PC-3 (cell line): ENCODE measurements at places on chromosomes 16 and 17.

DNA sequence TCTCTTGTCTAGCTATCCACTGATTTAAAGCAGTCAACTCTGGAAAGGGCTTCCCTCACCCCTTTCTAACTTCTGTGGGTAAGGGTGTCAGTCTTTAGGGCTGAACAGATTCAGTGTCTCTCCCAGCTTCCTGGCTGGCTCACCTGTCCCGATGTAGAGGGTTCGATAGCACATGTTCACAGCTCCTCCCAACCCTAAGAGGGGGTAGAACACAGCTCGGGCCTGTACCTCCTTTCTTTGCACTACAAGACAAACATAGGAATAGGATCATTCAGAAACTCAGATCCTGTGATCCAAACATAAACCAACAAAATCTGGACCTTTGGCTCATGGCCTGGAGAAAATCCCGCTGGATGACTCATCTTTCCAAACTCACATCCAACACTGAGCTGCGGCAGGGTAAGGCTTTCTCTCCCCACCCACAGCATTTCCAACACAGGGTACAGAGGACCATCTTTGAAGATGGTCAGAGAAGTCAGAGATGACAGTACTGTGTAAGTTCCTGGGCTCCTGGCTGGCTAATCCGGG, 5.8 kb upstream of the DHRS13 start:
- DNase-seq: peak; percentile 66

DNA sequence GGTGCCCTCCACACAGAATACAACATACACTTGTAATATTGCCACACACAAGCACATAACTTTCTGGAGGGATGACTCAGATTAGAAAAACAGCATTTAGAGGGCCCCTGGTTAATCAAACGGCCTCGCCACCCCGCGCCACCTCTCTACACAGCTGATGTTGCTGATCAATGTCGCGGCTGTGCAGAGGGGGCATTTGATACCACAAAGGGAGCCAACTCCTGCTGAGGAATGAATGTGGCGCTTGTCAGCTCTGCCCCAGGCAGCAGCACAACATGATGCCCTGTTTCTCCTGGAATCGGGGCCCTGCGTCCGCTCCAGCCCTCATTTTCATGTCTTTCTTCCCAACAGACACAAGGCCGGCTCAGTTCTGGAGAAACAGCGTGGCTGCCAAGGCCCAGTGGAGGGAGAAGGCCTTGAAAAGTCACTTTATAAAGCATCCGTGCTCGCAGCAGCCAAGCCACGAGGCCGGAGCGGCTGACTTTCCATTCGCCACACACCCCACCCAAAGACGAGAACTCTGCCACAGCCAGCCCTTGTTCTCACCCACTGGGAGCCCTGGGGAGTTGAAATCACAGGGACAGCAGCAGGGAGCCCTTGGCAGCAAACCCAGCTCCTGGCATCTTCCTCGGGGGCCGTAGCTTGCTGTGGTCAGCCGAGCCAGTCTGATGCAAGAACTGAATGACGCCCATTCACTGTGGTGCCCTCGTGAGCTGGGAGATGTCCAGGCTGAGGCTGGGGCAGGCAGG, 65.6 kb downstream of the XYLT1 start:
- no peak for DNase-seq

GRCh38 chr17:76148015-76148326, 6.9 kb upstream of the FOXJ1 start:
- no peak for DNase-seq

DNA sequence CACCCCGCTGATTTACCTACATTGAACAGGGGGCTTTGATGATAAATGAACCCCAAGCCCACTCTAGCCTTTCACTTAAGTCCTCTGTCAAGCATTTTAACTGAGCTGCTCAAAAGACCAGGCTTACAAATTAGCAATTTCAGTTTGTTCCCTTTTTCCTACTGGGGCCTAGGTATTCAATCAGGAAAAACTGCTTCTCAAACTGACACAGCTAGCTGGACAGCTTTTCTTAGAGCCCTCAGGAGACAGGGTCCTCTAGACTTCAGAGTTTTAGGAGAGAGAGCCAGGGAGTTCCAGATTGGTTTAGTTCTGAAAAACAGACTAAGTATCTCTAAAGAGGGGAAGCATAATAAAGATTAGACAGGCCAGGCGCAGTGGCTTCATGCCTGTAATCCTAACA, 6.2 kb upstream of the HEXIM2 start:
- DNase-seq: peak; percentile 48

- no peak for DNase-seq
These were observed 333.0 kb upstream of the C16orf82 start for GRCh38 chr16:26733710-26734109.

DNA sequence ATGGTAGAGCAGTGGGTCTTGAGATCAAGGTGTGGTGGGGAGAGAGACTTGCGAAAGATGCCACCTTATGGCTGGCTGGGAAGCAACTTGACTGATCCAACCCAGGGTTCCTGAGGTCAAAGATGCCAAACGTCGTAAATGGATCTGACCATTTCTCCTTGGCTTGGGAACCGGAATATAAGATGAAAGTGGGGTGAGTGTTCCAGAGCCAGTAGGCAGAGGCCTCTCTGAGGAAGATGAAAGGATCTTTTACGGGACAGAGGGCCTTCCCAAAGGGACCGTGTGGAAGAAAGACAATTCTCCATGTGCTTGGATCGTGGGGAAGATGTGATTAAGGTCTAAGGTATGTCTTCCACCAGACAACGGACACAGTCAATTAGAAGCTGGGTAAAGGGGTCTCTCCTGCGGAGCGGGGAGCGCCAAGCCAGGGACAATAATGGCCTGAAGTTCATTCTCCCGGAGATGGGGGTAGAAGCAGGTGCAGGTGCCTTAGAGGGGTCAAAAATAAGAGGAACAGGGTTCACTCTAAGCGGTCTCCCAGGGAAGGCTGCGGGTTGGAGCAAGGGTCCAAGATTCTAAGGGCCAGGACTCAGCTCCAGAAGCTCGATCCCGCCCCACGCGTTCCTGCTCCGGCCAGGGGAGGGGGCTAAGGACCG, 800 bp downstream of the FXR2 start:
- peak; percentile 36 for DNase-seq

- no peak for DNase-seq
These were observed 59.0 kb upstream of the WSCD1 start for GRCh38 chr17:6011206-6011605.

- DNase-seq: peak; percentile 66
These were observed 481 bp downstream of the MYO19 start for GRCh38 chr17:36533935-36534839.

GRCh38 chr16:5060073-5060641, 5.6 kb downstream of the C16orf89 start:
- DNase-seq: no peak

DNA sequence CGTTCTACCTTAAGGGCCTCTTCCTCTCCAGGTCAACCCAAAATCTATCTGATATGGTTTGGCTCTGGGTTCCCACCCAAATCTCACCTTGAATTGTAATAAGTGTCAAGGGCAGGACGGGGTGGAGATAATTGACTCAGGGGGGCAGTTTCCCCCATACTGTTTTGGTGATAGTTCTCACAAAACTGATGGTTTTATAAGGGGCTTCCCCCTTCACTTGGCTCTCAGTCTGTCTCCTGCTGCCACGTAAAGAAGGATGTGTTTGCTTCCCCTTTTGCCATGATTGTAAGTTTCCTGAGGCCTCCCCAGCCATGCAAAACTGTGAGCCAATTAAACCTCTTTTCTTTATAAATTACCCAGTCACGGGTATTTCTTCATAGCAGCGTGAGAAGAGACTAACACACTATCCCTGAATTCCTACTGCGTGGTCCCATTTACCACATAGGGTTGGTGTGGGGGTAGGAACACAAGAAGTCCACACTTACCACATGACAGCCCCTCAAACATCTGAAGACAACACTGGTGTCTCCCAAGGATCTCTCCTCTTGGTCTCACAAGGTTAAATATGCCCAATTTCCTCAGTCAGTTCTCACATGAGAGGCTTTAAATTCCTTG, 8.2 kb downstream of the COTL1 start:
- DNase-seq: no peak

- DNase-seq: no peak
These were observed 28.8 kb downstream of the CCL4 start for GRCh38 chr17:36132421-36132831.

DNA sequence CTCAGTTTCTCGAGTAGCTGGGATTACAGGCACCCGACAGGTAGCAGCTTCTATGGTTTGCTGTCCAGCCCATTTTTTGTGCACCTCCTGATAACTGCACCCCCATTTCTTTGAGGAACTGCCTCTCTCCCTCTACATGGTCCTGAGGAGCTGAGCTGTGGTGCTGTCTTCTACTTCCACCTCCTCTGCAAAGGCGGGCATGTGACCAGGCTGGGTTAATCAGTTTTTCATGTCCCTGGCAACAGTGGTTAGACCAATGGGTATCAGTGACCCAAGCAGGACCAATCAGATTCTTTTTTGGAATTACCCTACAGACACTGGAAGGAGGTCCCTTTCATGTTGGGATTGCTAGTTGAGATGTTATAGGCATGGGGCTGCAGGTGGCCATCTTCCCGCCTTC, 41.3 kb downstream of the TBX21 start:
- no peak for DNase-seq

- no peak for DNase-seq
These were observed 34.1 kb downstream of the CUEDC1 start for GRCh38 chr17:57920916-57921703.

- peak; percentile 86 for DNase-seq
These were observed 17.3 kb downstream of the SLC5A10 start for GRCh38 chr17:18968945-18969887.
